CD8-positive, alpha-beta memory T cell (primary cell): ENCODE measurements at places on chromosomes 3 and 15. TPM values are rescaled to one million over a fixed set of nuclear protein-coding genes. Genes with fewer than 3 reads are reported as not detected.

DNA sequence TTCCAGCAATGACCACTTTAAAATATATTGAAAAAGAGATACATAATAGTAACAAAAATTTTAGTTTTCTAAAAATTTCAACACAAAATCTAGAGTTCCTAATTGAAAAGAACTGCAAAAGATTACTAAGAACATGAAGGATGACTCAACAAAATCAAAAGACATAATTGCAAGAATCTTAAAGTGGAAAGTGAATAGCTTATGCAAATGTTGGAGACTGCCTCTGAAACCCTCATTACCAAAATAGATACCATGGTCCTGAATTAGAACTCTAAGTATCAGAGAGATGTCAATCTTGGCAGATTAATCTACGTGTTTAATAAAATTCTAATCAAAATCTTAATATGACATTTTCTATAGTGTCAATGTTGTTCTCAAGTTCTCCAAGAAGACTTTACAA is 60.7 kb upstream of the SGO1 start:
- DNase-seq = no peak

DNA sequence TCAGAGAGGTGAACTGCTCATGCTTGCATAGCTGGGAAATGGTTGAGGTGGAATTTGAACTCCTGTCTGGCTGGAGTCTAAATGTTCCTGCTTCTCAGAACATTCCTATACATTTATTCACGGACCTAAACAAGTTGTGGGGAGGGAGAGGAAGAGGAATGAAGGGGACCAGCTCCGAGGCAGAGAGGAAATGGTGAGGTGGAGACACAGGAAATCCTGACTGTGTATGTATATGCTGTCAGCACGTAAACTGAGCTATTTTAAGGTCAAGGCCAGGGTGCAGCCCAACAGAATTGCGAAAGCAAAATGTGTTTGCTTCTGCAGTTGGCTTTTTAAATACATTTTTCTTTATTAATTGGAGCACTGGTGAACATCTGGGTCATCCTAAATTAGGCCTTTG is 74.1 kb upstream of the POMGNT2 start:
- DNase-seq = peak; percentile 62

DNA sequence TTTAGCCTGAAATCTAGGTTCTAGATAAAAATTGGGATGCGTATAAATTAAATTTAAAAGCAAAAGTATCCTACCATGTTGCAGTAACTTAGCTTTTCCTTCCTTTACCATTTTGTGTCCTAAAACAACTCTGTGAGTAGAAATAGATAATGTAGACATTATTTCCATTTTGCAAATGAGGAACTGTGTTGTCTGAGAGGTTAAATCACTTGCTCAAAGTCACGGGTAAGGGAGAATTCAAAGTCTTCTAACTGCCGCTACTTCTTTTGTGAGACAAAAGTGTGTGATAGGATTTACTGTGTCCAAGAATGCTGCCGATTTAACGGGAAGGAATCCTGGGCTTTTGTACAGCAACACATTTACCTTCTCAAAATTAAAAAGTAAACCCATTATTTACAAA is 40.7 kb downstream of the MYO1E start:
- no peak for DNase-seq

- no peak for DNase-seq
Measured at GRCh38 chr3:194225988-194226663, 90.2 kb downstream of the HES1 start.

- DNase-seq = no peak
Measured at GRCh38 chr3:155103686-155104085, 23.6 kb downstream of the MME start.

- no peak for DNase-seq
Measured at GRCh38 chr3:143337387-143337786, 217.8 kb downstream of the CHST2 start.

GRCh38 chr3:85939074-85939482 is 980.3 kb downstream of the CADM2 start:
- DNase-seq = no peak

DNA sequence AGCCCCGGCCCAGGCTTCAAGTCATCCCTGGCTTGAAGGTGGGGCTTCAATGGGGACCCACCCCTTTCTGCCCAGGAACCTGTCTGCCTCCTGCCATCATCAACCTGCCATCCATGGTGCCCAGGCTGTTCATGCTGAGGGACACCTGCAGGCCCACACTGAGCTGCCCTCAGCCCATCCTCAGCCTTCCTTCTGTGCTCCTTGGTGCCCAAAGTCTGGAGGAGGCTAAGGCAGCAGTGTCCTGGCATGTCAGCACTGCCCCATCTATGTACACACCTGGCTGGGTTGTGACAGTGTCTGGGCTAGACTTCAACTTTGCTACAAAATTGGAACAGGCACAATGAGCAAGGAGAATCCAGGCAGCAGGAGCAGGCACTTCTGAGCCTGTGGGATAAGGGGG is 745.3 kb upstream of the EPHA6 start:
- DNase-seq = no peak

DNA sequence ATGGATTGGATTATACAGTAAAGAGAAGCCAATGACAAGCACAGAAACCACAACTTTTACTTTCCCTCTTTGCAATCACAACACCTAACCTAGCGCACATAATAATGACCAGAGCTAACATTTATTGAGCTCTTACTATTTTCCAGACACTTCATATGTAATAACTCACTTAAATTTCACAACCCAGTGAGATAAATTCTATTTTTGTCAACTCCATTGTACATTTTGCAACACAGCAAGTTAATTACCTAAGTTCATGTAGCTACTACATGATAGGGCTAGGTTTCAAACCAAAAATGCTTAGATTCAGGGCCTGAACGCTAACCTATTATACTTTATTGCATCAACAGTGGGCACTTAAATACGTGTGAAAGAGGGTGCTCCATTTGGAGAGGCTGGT is 89.5 kb downstream of the GADL1 start:
- DNase-seq = no peak

DNA sequence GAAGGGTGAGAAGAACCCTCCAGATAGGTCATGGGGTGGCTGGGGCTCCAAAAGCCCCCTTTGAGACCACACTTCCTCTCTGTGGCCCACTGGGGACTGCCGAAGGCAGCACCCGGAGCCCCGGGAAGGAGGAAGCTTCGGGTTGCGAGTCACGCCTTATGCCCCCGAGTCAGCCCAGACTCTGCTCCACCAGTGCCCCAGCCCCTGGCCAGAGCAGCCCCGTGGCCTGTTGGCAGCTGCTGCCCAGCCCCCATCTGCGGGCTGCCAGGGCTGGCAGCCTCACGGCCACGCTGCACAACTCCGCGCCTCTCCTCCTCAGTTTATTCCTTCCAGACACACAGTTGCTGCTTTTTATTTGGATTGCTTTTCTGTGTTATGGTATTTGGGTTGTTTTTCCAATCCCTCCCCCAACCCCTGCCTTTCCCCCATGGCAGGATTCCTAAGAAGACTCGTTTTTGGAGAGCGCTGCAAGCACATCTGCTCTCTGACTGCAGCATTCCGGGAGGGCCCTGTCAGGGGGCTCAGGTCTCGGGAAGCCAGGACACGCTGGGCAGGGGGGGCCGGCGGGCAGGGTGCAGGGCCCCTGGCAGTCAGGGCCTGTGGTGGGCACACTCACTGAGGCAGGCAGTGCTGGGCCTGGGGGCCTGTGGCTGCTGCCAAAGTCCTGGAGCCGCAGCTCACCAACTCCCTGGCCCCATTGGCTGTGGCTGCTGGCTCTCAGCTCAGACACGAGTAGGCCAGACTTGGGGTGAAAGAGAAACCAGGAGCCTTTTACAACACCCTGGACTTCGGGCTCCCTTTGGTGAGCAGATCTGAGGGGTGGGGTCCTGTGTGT is 20.2 kb downstream of the MAGEF1 start:
- no peak for DNase-seq

GRCh38 chr3:154972951-154973350 is 107.2 kb upstream of the MME start:
- DNase-seq = no peak

DNA sequence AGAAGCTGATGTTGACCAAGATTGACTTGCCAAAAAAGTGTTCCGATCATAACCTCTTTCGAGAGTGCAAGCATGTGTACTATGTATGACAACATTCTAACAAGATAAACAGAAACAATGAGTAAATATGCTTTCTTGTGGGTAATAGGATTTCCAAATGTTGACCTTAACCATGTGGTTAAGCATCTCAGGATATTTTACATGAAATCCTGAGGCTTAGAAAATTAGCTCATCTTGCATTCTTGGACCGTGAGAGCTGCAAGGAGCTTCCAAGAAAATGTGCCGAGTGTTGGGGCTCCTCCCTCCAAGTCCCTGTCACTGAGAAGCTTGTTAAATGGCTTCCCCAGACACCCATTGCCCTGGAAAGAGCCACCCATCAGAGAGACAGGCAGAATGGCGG is 50.1 kb downstream of the C3orf20 start:
- DNase-seq = no peak

DNA sequence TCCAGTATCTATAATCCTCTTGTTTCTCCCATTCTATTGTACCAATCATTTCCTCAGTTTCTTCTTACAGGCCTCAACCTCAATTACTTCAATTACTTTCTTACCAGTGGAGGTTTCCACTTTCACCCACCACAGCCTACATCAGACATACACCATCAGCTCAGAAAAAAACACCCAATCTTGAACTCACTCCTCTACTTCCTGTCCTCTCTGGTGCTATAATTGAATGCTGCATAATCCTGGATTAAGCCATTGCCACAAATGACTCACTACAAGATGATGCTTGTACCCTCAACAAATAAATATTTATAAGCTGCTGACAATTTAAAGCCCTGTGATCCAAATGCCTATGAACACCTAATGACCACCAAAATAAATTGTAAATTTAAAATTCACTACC is 18.5 kb downstream of the RYK start:
- DNase-seq = no peak

DNA sequence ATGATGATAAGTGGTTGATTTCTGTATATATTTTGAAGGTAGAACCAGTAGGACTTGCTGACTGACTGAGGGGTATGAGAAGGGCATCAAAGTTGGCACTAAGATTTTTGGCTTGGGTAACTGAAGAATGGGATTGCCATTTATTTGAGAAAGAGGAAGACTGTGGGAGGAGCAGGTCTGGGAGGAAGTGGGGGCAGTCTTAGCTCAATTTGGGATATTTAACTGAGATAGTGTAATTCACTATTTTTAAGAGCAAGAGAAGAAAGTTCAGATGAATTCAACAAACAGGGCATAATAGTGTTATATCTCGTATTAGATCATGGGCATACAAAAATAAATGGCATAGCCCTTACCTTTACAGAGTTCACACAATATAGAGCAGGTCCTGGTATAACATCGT is 1.7 kb downstream of the BUB1B start:
- DNase-seq = no peak

DNA sequence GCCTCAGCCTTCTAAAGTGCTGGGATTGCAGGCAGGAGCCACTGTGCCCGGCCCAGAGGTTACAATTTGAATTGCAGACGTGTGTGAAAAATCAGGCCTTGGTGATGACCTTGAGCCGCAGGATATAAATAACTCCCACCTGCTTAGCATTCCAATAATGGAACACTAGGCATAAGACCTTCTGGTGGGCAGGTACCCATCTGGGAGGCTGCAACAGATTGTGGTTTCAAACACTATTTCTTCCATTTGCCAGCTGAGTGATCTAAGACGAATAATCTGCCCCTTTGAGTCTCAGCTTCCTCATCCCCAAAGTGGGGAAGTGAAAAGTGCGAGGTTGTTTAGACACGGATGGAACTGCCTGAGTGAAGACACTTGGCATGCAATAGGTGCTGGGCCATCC is 47.7 kb upstream of the HERC1 start:
- no peak for DNase-seq

Gene LCTL
- total RNA-seq = not detected

Gene GOLGB1
- 20.6 TPM for total RNA-seq

Gene ANAPC13
- 42.0 TPM for total RNA-seq

Gene DNAH12
- 0.09 TPM for total RNA-seq

Gene RTP3
- not detected for total RNA-seq

Gene GOLGA6L7
- total RNA-seq = not detected

Gene UCN2
- total RNA-seq = not detected

Gene NUP210
- total RNA-seq = 143 TPM
